ENCODE measurements at places on chromosomes 12 and 14. TPM values are rescaled to one million over a fixed set of nuclear protein-coding genes. Genes with fewer than 3 reads are reported as not detected.

DNA sequence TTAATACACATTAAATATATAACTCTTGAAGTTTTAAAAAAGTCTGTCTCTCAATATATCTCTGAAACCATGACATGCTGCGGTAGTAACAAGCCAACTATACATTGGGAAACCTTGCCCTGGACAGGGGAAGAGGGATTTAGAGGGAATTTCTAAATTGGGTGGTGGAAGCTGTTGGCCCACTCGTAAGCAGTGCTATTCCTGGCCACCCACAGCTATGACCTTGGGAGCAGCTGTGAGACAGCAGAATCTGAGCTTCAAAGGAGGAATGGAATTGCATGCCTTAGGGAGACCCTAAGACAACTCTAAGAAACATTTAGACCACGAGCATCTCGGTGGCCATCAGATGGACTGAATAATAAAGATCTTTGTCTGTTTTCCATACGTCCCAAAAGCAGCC, 15.8 kb upstream of the GCH1 start:
- DNase-seq, result no peak

GRCh38 chr12:42473130-42473529, 116.4 kb downstream of the PRICKLE1 start:
- no peak for DNase-seq

DHH gene
- 0.17 TPM for total RNA-seq

- DNase-seq, result no peak
Observed at GRCh38 chr14:31943217-31943799, 133.8 kb upstream of the ARHGAP5 start.

GRCh38 chr14:60977847-60978246, 3.0 kb downstream of the TRMT5 start:
- no peak for DNase-seq

DNA sequence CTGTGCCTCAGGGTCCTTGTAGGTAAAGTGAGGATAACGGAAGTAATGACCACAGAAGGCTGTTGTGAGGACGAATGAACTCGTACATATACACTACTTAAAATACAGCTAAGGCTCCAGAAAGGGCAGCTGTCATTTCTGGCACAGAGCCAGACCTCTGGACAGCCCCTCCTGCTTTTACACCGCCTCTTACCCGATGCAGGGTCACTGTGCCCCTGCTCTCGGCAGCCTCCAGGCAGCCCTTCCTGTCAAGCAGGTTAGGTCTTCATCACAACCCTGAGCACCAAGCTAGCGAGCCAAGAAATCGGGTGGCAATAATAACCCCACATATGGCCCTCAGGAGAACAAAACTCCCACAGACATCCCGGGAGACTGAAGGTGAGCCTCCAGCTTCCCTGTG, 8.5 kb downstream of the TMEM229B start:
- DNase-seq, result no peak

GRCh38 chr12:32568228-32568627, 110.9 kb upstream of the DNM1L start:
- no peak for DNase-seq

FIGNL2 gene
- total RNA-seq, result 0.76 TPM

GRCh38 chr14:33545696-33546095, 405.2 kb downstream of the EGLN3 start:
- no peak for DNase-seq

SYT10 gene
- not detected for total RNA-seq

- no peak for DNase-seq
Observed at GRCh38 chr12:38116968-38117367, 199.6 kb upstream of the ALG10B start.

LRTM2 gene
- total RNA-seq, result not detected

DNA sequence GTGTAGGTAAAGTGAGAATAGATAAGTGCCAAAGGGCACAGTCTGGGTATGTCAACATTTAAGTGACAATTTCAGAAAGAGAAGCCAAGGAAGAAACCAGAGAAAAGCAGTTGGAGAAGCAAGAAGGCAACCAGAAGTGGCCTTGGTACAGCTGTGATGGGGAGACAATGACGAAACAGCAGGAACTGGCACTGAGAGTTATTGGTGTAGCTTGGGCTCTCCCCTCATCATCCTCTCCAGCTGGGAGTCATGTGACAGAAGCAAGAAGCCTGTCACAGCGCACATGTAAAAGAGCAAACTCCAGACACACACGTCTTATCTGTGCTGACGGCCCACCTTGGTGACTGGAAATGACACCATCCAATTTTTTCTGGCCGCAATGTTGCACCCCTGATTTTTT, 203.3 kb upstream of the NUDT4 start:
- DNase-seq, result no peak

DNA sequence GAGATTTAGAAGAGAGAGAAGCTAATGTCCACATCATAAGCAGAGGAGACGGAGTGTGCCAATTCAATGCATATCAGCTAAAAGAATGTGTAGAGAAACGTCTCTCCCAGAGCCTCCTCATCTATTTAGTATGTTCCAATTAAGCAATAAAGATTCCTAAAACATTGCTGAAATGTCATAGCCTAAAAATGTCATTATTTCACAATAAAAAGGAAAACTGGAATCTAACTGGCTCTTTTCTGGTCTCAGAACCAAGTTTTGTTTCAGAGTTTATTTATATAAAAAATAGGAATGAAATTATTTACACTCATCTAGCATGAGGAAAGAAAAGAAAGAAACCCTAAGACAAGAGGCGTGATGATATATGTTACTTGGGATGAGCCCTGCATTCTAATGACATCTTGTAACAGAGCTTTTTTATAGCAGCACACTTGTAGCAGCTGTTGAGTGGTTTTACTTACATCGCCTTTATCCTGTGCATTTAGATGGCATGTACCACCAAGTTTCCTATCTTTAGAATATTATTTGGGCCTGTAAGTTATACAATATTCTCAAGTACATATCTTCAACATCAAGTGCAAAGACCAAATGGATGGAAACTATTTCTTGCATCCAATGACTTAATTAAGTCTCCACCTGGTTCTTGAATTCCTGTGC, 266.3 kb upstream of the PRKD1 start:
- DNase-seq, result no peak

DNA sequence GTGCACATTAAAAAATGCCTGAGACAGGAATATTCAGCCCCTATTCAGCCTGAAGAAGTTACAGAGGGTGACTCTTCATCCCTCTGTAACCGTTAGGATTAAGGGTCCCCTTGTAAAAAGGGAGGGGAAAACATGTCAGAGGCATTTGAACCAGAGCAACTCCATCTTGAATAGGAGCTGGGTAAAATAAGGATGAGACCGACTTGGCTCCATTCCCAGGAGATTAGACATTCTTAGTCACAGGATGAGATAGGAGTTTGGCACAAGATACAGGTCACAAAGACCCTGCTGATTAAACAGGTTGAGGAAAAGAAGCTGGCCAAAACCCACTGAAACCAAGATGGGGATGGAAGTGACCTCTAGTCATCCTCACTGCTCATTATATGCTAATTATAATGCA, 19.9 kb upstream of the MDM1 start:
- no peak for DNase-seq

- no peak for DNase-seq
Observed at GRCh38 chr12:93991829-93992461, 156.4 kb upstream of the PLXNC1 start.

GRCh38 chr12:56222531-56222895, 791 bp upstream of the RNF41 start:
- DNase-seq, result no peak

PTPRQ gene
- total RNA-seq, result not detected

DNA sequence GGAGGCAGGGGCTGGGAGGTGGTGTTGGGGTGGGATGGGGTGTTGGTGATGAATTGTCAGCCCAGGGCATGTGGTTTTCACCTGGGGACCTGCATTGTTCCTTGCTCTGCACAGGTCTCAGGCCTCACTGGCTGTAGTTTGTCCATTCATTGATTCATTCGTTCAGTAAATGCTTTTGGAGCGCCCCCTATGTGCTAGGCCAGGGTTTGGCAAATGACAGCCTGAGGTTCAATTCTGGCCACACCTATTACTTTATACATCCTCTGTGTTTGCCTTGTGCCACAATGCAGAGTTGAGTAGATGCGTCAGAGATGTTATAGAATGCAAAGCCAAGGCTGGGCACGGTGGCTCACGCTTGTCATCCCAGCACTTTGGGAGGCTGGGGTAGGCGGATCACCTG, 4.7 kb downstream of the ADCK1 start:
- DNase-seq, result no peak

DNA sequence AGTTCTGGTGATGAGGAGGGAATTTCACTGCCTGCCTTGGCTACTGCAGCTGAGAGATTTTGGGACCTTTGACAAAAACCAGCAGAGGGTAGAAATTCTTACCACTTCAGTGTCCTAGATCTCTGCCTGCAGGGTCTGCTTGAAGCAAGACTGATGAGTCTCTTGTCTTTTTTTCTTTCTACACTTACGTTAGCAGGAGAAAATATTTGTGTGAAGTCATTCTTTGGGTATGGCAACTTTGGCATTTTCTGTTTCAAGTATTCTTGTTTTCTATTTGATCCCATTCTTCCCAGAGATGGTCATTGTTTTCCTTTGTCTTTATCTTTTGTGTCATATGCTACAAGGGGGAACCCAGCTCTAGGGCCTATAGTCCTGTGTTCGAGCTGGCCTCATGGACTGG, 65.6 kb upstream of the FERMT2 start:
- DNase-seq, result no peak

CPNE6 gene
- not detected for total RNA-seq

DNA sequence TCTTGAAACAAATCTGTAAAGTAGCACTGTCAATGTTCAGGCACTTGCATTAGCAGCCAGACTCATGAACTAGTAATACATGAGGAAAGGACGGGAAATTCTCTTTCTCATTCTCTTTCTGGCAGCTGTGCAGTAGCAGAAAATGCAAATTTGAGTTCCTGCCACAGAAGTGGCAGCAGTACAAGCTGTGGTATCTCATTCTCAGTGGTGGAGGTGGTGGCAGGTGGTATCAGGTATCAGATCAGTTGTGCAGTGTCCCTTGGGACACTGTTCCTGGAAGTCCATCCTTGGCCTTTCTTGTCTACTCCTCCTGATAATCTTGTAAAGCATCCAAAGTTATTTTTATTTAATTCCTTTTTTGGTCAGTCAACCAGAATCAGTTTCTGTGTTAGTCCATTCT, 103.0 kb downstream of the C12orf42 start:
- DNase-seq, result no peak

GRCh38 chr12:100215209-100215608, 14.6 kb downstream of the ACTR6 start:
- DNase-seq, result no peak

- peak; percentile 85 for DNase-seq
Observed at GRCh38 chr12:121466794-121467637, 67.1 kb downstream of the RNF34 start.

- no peak for DNase-seq
Observed at GRCh38 chr12:70661466-70662161, 24.4 kb upstream of the PTPRB start.

CDH24 gene
- total RNA-seq, result 1.6 TPM

SH2B3 gene
- 38.7 TPM for total RNA-seq

PCED1B gene
- 48.6 TPM for total RNA-seq

GRCh38 chr12:64824130-64824499, 332 bp upstream of the TBC1D30 start:
- DNase-seq, result no peak

- DNase-seq, result no peak
Observed at GRCh38 chr12:128008341-128008740, 258.6 kb upstream of the TMEM132C start.

DNA sequence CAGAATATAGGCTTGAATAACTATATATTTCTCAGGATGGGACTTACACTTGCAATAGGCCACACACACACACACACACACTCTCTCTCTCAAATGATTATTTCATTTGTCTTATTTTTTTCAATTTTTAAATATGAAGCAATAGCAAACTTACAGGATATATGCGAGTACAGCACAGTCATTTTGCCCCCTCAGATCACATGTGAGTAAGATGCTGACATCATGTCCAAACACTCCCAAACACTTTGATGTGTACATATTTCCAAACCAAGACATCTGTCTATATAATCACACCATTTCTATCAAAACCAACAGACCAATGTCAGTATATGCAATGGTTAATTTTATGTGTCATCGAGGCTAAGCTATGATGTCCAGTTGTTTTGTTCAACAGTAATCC, 1535.9 kb upstream of the FLRT2 start:
- no peak for DNase-seq

DNA sequence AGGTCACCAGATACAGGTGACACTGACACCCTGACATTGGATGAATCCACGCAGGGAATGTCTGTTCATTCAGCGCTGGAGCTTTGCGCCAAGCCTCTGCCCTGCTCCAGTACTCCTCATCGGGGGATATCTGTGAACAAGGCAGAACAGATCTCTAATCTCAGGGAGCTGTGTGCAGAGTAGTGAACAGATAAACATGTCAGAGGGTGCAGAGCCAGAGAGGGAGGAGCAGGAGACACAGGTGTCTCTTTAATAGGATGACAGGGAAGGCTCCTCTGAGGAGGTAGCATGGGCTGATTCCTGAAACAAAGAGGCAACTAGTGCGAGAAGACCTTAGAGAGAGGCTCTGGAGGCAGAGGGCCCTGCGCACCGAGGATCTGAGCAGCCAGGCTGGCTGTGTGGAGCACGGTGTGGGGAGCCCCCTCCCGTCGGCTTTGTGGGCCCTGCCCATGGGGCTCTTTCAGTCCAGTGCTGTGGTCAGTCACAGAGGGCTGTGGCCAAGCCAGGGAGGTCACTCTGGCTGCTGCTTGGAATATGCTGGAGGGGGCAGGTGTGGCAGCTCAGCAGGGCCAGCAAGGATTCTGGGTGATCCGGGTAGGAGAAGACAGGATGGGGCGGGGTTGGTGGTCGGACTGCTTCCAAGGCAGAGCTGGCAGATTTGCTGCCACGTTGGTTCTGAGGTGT, 55.6 kb downstream of the TECPR2 start:
- no peak for DNase-seq

DNA sequence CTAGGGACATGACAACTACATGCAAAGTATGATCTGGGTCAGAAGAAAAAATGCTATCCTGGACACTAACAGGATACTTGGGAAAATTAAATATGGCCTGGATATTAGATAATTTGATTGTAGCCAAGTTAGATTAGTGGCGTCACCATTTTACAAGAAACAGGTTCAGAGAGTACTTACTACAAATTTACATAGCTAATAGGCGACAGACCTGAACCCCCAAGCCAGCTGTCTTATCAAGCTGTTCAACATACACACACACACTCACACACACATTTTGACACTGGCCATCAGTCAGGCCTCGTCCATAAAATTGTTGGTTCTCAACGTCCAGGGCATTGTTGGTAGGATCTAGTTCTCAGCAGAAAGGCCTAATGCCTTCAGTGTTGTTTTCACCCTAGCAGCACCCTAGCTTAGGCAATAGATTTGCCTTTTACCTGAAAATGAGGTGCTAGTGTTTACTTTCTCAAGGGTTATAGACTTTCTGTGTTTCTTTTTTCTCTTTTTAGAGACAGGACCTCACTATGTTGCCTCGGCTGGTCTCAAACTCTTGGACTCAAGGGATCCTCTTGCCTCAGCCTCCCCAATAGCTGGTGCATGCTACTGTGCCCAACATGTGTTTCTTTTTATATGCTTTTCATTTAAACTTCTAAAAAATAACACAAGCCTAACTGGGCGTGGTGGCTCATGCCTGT, 3.3 kb upstream of the C14orf93 start:
- no peak for DNase-seq

- DNase-seq, result no peak
Observed at GRCh38 chr14:25041484-25041883, 8.5 kb downstream of the STXBP6 start.

C12orf60 gene
- 0.27 TPM for total RNA-seq

- DNase-seq, result no peak
Observed at GRCh38 chr12:111672822-111673381, 12.9 kb downstream of the BRAP start.

Measured in T-helper 17 cell (primary cell).